Stimulated activated CD8-positive, alpha-beta memory T cell treated with anti-CD3 and anti-CD28 coated beads, Interleukin-15, amount 100 ng/mL, for 1 hour (primary cell): ENCODE measurements at places on chromosomes 6 and 20.

DNA sequence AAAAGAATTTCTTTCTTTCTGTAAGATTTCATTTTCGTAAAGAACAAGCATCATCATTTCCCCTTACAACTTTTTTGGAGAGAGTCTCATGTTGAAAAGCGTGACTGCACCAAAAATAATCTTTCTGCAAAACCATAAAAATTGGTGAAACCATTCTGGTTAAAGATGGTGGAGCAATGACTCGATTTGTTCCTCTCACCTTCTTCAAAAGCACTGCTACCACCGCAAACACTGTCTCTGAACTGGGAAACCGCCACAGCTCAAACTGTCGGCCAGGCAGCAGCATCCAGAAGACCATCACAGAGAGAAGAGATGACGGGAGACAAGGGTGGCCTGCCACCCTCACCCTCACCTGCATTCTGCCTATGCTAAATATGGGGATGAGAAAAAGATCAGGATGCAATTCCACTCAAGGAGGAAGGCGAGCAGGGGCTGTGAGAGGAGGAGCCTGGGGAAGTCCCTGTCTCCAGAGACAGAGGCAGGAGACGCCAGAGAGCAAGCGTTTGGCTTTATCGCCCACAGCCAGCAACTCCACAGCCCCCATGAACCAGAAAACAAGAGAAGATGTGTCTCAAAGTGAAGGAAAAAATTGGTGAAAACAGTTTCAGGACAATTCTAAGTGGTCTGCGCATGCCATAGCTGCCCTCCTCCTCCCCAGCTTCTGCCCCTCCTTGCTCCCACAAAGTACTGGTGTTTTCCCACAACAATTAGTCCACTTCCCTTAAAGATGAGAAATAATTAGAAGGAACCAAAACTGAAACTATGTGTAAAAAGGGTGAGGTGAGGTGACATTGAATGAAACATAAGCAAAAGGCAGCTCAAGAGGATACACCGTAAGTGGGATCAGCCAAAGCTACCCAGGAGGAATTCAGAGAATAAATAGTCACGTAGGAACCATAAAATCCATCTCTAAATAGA lies 255.5 kb downstream of the KIF16B start:
- DNase-seq: no peak

GRCh38 chr6:55678330-55679224 lies 99.6 kb upstream of the HMGCLL1 start:
- DNase-seq: no peak

DNA sequence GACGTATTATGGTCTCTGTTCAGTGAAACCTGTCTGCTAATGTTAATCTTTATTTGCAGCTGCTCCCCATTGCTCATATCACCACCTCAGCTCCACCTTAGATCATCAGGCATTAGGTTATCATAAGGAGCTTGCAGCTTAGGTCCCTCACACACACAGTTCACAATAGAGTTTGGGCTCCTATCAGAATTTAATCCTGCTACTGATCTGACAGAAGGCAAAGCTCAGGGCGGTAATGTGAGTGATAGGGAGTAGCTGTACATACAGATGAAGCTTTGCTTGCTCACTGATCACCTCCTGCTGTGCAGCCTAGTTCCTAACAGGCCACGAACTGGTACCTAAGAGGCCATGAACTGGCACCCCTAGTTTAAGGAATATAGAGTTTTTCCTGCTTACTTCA lies 989.7 kb downstream of the EYS start:
- no peak for DNase-seq

- no peak for DNase-seq
Measured at GRCh38 chr6:56856036-56856580, 98.8 kb upstream of the BEND6 start.

GRCh38 chr6:25137480-25137879 lies 141.7 kb upstream of the CARMIL1 start:
- no peak for DNase-seq

- no peak for DNase-seq
Measured at GRCh38 chr6:1395941-1396908, 6.8 kb downstream of the FOXF2 start.
